CD14-positive monocyte (primary cell): ENCODE measurements at places on chromosomes 3 and 15.

GRCh38 chr3:174495928-174496327, 363.2 kb upstream of the NAALADL2 start:
- no peak for DNase-seq

- no peak for DNase-seq
These were observed 368.9 kb upstream of the PLSCR5 start for GRCh38 chr3:146974001-146974400.

DNA sequence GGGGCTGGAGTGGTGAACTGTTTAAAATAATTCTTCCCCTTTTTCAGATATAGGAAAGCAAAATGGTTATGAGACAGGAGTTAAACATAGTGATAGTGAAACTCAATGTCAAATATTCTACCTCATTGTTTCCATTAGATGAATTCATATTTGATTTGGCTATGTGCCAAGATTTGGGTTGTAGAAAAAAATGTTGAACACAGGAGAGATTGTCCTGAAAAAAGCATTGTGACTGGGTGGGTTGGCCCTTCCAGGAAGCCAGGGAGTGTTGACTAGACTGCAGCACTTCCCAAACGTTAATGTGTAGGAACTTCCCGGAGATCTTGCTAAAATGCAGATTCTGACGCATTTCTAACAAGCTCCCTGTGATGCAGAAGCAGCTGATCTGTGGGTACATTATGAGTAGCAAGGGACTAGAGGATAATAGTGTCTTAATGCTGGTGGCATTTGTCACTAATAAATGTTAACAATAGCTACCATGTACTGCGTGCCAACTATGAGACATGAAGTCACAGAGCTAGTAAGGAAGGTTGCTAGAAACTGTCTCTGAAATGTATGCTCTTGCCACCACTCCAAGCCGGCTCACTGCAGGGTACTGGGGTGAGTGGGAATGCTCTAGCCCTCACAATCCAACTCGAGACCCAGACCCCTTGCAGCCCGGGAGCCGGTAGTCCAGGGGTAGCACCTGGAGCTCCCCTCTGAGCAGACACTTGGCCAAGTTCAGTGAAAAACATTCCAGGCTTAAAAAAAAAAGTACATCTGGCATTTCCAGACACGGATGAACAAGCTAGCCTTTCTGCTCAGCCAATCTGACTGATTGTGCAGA, 120.6 kb downstream of the CD47 start:
- DNase-seq, result no peak

DNA sequence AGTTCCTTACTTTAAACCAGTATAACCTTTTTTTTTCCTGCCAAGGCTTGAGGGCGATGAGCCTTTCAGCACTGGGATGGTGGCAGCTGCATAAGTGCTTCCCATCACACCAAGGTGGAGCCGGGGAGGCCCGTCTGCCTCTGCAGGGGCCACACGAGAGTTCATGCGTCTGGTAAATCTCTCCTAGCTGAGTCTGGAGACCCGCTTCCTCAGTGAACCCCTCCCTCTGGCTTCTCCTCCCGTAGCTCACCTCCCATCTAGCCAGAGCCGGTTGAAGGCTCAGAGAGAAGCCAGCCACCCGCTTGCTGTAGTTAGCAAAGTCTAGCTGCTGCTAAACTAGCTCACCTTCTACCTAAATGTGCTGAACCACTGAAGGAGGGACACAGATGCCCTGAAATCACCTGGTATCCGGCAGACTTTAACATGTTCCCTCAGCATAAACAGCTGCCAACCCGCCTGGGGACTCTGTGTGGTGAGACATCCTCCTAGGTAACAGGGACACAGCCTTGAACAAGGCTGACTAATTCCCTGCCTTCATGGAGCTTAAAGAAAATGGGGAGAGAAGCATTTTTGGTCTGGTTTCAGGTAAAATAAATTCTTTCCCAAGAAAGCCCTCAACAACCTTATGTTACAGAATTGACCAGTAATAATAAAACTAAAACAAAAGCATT, 42.9 kb downstream of the RLBP1 start:
- no peak for DNase-seq

GRCh38 chr3:44685128-44685800, 27.2 kb upstream of the ZNF502 start:
- DNase-seq, result peak; percentile 4

DNA sequence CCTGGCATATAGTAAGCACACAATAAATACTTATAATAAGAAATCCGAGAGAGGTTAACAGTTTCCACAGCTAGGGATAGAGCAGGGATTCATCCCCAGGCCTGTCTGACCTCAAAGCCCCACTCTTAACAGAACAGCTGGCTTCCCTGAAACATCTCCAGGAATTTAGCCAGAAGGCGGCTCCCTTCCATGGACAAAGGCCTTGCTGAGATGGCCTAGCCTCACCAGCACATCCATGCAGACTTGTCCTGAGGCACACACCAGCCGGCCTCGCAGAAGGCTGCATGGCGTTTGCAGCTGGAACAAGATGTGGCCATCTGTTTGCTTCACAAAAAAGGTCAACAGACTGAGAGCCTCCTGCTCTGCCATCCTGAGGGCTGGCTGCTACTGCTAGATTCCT, 245.4 kb downstream of the SLCO3A1 start:
- no peak for DNase-seq

DNA sequence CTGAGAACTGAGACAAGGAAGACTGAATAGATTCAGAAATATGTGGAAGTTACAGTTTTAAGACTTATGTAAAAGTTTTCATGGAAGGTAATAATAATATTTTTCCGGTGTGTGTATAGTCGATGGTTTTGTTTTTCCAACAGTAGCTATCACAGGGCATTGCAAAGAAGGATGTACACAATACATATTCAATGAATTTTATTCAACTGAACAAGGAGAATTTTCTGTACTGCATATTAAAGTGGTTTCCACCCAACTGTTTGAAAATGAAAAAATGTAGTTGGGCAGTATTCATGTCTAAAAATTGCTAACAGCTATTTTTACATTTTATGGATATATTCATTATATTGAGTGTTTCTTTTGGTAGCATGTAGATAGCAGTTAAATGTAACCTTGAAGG, 350.3 kb upstream of the ATP10A start:
- DNase-seq, result no peak

DNA sequence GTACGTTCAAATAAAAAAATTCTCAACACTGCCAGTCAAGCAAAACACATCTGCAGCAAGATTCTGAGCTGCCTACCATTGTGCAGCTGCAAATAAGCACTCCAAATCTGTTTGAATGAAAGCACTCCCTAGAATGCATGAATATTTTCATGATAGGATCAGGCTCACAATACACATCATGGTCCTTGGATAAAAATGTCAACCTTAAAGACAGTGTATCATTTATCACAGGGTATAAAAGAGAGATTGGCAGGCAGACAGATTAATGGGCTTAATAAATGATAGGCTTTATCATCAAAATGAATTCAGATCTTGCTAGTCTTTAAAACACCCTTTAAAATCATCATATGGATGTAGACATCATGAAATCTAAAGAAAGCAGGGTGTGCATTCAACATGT, 9.2 kb downstream of the RYR3 start:
- no peak for DNase-seq

DNA sequence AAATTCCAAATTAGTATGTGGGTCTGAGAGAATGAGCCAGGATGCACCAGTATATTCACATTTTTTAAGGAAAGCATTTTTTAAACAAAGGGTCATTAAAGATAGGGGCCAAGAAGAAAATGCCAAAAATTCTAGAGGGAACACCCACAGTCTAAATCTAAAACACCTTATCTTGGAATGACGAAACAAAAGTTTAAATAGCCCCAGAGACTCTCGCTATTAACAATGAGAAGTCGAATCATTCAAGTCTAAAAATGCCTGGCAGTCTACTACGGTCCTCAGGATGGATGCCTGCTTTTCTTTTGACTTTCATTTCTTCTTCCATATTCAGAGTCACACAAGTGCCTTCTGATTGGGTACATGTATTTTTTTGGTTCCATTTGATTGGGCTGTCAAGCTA, 66.3 kb downstream of the SSUH2 start:
- DNase-seq, result no peak

GRCh38 chr3:138873471-138874278, 38.9 kb upstream of the PIK3CB start:
- peak; percentile 29 for DNase-seq

DNA sequence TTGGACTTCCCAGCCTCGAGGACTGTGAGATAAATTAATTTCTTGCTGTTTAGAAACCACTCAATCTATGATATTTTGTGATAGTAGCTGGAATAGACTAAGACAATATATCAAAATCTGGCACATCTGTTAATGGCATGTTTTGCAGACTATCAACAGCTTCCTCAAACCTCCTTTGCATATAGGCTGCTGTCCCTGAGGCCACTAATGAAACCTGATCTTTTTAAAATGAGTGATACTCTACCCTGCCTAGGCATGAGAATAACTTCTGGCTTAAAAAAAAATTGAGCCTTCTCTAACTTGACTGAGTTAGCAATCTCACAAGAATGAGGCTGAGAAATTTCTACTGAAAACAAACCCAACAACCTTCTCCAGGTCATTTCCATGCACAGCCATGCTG, 176.0 kb upstream of the CRBN start:
- no peak for DNase-seq

DNA sequence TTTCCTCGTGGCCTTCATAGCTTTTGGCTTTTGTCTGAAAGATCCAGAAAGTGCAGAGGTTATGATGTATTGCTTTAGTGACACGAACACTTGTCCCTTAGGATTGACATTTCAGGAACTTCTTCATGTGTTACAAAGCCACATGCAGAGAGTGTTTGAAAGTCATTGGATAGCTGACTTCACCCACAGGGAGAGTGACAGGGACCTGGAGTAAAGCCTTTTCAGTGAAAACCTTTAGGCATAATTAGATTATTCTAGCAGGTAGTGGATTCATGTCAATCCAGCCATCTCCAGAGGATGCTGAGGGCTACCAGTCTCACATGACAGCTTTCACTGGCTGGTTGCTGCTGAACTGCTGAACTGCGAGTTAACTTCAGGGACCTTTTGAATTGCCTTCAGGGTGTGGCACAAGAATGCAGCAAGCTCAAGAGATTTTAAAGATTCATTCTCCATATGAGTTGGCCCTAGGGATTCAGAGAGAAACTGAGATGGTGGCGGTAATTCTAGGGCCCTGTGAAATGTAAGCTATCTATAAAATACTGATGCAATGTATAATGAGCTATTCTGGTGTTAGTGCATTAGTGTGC, 267.0 kb upstream of the GOLIM4 start:
- no peak for DNase-seq

- DNase-seq, result no peak
These were observed 14.7 kb downstream of the TIMP4 start for GRCh38 chr3:12143949-12144504.

DNA sequence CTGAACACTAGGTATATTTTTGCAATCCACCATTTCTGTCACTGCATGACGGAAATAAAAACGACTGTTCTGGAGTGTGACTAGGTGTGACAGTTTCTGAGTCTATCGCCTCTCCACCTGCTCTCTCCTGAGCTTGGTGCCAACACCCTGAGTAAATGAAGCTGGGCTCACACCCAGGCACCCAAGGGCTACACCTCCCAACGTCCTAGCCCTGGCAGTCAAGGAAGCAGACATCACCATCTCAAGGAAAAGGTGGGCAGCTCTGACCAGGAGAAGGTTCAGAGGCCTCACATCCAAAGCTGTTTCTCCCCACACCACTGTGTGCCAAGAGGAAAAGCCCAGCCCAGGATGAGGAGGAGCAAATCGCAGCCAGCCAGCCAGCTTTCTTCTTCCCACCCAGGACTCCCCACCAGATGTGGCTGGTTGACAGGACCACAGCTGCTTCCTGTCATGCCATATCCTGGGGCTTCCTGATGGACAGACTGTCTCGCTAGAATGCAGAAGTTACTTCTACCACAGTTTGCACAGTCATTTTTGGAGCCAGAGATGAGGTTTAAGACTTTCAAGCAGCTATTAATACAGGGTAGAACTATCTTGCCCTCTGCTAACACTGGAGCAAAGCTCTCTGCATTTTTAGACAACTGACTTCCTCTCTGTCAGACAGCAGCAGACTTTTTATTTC, 3.3 kb downstream of the SCAMP2 start:
- DNase-seq, result peak; percentile 85

- DNase-seq, result no peak
These were observed 200.0 kb downstream of the CACNA2D3 start for GRCh38 chr3:54322354-54322753.

- DNase-seq, result no peak
These were observed 39.2 kb downstream of the GPR176 start for GRCh38 chr15:39880718-39881387.

DNA sequence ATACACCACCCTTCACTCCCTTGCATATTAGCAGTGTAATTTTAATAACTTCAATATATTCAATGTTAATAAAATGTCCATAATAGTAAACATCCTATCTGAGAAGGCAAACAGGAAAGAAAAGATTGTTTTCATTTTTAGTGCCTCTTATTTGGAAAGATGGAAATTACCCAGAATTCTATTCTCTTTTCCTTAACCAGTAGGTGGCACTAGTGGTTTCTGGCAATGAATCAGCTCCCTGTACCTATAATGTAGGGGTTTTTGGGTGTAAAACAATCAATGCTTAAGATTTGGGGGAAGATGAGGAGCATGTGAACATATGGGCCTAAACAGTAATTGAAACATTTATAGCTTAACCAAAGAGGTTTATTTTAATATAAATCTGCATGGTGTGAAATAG, 5.7 kb upstream of the SEMA6D start:
- no peak for DNase-seq

GRCh38 chr3:126320517-126321293, 36.5 kb downstream of the KLF15 start:
- no peak for DNase-seq

DNA sequence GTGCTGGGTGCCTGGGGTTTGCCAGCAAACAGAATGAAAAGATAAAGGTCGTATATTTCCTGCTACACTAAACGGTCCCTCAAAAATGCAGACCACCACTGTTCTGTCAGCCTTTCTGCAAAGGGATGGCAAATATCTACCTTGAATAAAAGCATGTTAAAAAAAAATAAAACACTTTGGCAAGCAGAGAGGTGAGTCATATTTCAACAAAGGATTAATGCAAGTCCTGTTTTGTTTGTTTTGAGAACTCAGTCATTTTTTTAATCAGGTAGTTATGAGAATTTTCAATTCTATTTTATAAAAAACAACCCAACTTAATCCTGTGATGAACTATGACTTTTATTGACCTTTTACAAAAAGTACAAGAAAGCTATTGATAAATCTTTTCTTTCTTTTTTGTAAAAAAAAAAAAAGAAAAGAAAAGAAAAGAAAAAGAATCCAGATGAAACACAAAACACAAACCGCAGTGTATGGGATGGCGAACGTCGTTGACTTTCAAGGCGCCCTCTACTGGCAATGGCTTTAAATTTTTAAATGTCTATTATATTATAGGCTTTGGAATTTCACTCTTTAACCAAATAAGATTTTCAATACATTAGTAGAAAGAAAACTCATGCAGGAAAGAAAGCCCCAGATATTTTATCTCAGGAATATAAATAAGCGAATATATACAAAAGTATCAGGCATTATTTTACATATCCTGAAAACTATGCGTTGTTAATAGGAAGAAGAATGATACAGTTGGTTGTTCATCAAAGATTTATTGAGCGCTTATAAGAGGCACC, 87.8 kb downstream of the NCEH1 start:
- DNase-seq, result no peak

DNA sequence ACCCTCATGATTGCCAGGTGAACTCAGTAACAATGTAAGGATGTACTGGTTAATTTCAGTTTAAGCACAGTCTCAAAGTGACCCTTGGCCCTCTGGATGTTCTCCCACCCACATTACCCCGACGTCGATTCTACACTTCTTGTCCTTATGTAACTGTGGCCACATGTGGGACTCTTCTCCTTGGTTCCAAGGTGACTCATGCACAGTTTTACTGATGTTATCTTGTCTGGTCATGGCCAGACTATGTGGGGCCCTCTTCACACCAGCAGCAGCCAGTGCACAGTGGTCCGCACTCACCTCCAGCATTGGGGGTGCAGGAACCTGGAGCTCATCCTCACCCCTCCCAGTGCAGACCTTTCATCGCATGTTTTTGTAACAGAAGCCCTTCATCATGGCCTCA, 519.4 kb downstream of the OCA2 start:
- DNase-seq, result no peak
